ENCODE measurements at places on chromosomes 12 and 14.

DNA sequence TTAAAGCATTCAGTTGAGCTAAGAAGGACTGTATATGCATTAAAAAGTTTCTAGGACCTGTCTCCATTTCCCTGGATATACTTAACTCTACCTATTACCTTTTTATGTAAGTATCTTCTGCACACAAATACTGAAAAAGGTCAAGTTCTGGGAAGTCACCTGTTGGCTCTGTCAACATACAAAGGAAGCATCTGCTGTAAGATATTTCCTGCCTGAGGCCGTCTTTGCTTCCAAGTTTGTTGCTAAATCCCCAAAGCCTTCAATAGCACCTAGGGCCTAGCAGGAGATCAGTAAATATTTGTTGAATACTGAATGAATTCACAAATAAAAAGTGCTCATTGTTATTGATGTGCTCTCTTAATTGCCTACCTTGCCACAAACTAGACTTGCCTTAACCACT lies 188.4 kb downstream of the DUSP6 start:
- DNase-seq: no peak

DNA sequence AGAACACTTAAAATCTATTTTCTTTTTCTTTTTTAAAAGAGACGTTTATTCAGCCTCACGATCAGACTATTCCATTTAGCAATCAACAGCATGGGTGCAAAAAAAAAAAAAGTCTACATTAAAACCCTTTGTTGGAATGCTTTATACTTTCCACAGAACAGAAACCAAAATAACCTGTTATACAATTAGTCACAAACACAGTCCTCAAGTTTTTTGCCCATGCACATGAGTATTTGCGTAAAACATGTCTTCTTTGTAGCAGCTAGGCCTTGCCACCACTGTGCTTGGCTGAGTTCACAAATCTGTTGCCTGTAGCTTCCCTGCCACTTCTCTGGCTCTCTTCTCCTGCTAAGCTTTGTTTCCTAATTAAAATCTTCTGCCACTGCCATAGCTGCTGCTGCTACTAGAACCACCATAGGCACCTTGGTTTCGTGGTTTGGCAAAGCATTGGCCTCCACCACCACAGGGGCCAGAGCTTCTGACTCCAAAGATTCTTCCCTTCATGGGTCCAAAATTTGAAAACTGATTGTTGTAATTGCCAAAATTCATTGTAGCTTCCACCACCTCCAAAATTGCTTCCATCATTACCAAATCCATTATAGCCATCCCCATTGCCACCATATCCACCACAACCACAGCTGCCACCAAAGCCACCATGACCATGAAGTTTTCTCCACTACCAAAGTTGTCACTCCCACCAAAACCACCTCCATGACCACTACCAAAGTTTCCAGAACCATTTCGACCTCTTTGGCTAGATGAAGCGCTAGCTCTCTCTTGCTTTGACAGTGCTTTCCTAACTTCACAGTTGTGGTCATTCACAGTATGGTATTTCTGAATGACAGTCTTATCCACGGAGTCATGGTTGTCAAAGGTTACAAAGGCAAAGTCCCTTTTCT lies 38.1 kb downstream of the KLRG1 start:
- no peak for DNase-seq

- no peak for DNase-seq
Measured at GRCh38 chr14:94355191-94355794, 32.2 kb upstream of the SERPINA6 start.

DNA sequence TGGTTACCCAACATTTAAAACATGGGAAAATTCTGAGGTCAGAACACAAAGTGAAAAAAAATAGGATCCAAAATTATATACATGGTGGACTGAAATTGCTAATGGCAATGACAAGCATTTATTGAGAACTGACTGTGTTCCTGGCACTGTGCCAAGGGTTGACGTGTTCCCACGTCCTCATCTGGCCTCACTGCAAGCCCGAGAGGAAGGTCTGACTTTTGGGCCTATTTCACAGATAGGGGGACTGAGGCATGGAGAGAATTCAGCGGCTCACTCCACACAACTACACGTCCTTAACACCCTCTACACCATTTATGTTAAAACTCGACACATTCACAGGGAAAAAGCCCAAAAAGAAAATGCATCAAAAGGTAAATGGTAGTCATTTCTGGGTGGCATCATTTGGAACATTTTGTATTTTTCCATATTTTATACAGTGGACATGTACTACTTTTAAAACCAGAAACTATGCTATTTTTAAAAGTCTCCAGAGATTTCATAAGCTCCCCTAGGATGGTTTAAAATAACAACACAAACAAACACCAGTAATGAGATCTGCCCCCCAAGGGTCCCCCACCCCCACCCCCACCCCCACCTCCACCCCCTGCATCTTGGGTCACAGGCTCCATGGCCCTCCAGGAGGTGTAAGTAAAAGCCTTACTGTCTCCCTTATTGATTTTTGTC lies 27.7 kb downstream of the CLMN start:
- DNase-seq: no peak

DNA sequence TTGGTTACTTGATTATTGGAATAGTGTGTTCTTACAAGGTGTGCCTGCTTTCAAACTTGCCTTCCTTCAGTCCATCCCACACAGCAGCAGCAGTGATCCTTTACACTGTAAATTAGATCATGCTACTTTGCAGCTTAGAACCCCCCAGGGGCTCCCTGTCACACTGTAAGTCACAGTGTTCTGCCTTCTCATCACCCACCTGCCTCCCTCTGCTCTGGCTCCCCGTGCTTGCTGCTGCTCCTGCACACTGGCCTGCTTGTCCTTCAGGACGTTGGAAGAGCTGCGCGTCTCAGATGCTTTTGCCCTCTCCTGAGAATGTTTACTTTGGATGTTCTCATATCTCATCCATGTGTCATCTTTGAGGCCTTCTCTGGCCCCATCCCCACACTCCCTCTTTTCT lies 27.3 kb downstream of the ZC3H14 start:
- no peak for DNase-seq

GRCh38 chr12:123952037-123952436 lies 20.6 kb downstream of the CCDC92 start:
- DNase-seq: no peak

DNA sequence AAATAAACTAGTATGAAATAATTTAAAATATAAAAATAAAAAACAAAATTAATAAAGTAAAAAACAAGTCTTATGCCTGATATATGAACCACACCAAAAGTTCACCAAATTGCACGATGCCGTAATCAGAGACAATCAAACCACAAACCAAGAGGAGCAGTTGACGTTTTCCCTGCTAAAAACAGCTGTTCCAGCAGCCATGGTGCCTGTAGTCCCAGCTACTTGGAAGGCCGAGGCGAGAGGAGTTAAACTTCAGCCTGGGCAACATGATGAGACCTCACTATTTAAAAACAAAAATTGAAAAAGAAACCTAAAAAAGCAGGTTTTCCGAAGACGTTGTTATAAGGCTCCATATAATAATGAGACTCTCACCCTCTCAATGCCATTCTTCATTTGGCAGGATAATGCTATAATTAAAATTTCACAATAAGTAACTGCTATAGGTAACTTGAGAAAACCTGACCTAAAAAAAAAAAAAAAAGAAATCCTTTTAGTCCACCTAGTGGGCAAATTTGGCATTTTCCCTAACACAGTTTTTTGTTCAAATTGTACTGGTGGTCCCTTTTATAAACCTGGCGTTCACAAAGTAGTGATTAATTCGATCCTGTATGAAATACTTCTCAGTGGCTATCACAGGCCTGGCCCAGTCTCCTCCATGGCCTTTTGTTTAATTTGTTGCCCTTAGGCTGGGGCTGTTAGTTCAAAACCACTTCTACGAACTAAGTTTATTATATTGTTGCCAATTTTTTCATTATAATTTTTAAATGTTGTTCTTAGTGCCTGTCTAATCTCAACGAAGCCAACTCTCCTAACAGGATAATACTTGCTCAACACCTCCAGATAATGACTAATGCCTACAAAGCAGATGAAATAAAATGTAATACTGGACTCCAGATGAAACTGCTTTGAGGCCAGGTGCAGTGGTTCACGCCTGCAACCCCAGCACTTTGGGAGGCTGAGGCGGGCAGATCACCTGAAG lies 62.1 kb downstream of the TNFAIP2 start:
- no peak for DNase-seq

DNA sequence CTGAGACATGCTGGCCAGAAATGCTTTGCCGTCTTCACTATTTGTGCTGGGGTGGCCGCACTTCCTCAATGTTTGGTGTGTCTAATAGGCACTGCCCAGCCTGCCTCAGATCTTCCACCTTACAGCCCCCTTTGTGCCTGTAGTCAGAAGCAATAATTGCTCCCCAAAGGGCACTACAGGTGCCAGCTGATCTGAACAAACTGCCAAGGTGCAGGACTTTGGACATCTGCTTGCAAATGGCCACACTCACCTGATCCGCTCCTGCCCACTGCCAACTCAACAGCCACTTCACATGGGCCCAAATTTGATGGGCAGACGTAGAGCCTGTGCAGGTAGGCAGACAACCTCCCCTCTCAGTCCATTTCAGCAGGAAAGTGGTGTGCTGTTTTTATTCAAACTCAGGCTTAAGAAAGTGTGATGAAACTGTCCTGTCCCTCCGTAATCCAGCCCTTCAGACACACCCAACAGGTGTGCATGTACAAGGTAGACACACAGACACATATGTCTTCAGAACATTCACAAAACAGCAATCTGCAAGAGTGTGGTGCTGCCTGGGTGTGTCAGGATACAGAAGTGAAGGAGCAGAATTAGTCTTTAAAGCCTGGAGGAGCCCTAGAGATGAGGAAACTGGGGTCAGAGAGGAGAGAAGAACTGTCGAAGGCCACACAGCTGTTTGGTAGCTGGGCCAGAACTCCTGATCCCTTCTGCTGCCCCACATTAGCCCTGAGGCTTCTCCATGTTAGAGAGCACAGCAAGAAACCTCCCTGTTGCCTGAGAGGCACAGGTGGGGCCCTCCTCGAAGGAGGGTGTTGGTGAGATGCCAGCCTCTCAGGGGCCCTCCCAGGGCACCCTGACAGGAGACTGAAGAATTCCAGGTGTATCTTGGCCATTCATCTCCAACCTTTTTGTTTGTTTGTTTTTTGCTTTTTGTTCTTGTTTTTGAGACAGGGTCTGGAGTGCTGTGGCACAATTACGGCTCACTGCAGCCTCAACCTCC lies 4.4 kb upstream of the KRT75 start:
- DNase-seq: no peak

GRCh38 chr14:79438696-79439342 lies 772.5 kb downstream of the DIO2 start:
- DNase-seq: no peak

DNA sequence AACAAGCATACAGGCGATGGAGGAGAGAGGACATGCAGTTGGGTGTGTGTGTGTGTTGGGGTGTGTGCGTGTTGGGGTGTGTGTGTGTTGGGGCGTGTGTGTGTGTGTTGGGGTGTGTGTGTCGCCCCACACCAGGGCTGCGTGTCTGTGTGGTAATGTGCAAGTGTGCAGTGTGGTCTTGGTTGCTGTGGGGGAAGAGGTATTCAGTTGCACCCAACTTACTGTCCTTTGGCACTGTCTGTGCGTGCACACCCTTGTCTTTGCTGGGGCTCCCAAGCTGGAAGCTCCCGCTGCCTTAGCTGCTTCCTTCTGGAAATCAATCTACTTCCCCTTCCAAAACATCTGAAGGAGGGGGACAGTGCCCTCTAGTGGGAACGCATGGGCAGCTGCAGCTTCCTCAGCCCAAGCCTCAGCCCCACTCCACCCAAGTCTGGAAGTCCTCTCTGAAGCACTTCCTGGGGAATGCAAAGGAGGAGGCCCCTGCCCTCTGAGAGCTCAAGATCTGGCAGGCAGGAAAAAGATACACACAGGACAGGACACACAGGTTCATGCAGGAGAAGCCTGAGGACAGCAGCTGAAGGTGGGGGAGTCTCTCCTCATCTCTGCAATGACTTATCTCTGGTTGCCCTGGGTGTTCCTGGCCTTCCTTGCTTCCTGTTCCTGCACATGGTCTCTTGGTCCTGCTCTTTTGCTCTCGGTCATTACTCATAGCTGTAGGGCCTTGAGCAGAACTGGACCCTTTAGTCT lies 13.1 kb downstream of the ASIC1 start:
- DNase-seq: peak; percentile 65

Measured in stimulated activated CD4-positive, alpha-beta T cell treated with anti-CD3 and anti-CD28 coated beads, Interleukin-12 subunit alpha, Interleukin-12 subunit beta, amount 100 ng/mL, for 24 hours (primary cell).